ENCODE measurements at places on chromosomes 12 and 14. TPM values are rescaled to one million over a fixed set of nuclear protein-coding genes. Genes with fewer than 3 reads are reported as not detected.
A peak's percentile ranks its signal among the peaks of the same experiment; 100 is the strongest.

- peak; percentile 80 for DNase-seq
These were observed 3.6 kb upstream of the ELK3 start for GRCh38 chr12:96190413-96191108.

DNA sequence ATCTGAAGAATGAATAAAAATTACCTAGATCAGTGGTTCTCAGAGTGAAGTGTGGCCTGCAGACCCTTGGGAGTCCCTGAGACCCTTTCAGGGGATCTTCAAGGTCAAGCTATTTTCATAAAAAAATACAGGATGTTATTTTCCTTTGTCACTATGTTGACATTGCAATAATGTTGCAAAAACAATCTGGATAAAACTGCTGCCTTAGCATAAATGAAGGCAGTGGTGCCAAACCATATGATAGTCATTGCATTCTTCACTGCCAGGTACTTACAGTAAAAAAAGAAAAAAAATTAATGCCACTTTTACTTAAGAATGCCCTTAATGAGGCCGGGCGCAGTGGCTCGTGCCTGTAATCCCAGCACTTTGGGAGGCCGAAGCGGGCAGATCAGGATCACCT is 2.0 kb upstream of the CD4 start:
- DNase-seq, result no peak

GRCh38 chr12:13038491-13039161 is 5.6 kb upstream of the FAM234B start:
- DNase-seq, result peak; percentile 40

Gene ANO6
- total RNA-seq, result 96.2 TPM

Gene SLC25A47
- total RNA-seq, result not detected

GRCh38 chr12:97778111-97778510 is 315.5 kb downstream of the RMST start:
- DNase-seq, result no peak

DNA sequence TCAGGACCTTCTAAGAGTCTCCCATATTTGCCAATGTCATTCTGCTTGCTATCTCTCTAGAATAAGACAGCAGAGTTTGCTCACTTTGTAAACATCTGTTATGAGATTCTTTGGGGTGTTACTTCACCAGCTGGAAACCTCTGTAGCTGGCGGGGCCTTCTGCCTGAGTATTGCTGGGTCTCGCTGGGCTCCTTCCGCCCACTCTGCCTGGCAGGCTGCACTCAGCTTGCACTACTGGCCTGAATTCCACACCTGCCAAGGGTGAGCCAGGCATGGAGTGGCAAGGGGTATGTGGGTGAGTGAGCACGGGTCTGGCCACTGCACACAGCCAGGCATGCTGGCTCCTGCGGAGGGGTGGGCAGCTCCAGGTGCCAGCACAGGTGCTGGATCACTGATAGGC is 267.3 kb upstream of the PDE3A start:
- DNase-seq, result peak; percentile 3
